ENCODE measurements at places on chromosomes 3 and 15.

GRCh38 chr15:34650177-34650576 is 66.7 kb upstream of the GOLGA8B start:
- peak; percentile 9 for DNase-seq

- DNase-seq, result no peak
Measured at GRCh38 chr3:135239615-135239884, 444.5 kb downstream of the EPHB1 start.

DNA sequence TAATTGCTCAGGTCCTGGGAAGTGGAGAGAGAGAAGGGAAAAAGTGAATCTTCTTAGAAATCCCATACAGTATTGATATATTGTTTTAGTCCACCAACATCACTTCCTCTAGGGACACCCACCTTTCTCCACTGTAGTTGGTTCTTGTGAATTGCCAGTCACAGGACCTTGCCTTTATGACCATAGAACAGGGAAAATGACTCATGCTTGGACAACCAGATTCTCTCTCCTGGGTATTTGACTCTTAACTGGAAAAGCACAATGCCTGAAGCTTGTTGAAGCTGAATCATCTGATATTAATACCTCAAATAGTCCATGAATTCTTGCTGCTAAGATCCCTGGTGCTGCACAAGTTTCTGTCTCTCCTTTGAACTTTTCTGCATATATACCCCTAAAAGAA is 32.5 kb upstream of the DCLK3 start:
- peak; percentile 24 for DNase-seq

DNA sequence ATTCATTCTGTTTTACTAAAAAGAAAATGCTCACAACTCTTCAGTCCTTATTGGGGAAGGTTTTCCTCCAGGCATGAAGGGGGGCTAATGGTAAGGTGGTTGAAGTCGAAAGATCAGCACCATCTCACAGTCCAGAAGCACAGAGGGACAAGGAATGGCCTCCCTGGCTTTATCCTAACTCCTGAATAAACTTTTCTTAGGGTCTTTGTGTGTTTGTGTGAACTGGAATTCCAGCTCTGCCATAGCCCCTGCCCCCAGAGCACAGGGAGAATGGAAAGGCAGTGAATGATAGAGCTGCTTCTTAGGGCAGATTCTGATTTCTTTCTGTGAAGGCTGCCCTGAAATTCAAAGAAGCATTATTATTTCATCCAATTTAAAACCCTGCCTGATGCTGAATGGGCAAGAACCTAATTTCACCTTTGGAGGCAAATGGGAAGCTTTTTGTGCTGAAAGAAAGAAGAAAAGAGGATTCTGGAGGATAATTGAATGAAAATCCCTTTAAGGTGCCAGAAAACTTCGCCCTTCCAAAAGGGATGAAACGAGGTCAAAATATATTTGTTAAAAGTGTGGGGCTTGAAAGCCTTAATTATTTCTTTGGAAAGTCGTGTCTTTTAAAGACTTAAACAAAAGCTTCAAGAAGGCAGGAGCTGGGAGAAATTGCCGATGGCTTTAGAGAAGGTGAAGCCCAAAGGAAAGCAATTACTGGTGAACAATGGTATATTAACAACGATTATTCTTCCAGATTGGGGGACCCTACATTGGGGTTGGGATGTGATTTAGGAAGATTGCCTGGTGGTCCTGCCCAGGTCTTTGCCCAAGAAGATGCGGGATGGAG is 259.9 kb upstream of the RGMA start:
- no peak for DNase-seq

GRCh38 chr3:173342679-173343078 is 54.9 kb upstream of the NLGN1 start:
- no peak for DNase-seq

DNA sequence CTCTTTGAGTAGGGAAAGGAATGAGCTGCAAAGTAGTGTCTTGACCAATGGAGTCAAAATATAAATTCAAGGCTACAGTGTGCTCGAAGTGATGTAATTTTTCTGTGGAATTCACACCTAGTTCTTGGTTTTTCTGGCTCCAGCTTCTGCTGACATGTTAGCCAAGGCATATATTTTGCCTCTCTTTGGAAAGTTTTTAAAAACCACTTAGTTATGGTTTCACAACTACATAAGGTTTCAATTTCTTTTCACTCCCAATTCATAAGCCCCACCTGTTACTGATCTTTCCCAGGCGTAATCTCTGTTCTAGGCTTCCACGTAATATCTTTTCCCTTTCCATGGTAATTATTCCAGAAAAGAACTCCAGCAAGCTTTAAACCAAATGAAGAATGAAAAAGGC is 46.9 kb downstream of the GADL1 start:
- DNase-seq, result peak; percentile 44

DNA sequence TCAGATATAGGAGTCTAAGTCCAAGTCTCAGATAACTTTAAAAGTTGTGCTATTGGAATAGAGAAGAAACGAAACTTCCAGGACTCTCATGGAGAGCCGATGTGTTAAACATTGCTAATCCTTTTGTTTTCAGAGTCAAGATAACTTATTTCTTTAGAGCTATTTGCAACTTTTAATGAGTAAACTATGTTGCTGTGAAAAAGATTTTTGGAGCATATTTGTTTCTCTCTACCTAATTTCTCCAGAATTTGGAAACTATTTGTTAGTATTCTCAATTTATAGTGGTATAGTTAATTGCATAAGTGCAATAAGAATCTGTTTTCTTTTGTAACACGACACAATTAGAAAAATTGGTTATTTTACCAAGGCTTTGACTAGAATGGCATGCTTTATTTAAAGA is 588.9 kb downstream of the NTRK3 start:
- DNase-seq, result no peak

DNA sequence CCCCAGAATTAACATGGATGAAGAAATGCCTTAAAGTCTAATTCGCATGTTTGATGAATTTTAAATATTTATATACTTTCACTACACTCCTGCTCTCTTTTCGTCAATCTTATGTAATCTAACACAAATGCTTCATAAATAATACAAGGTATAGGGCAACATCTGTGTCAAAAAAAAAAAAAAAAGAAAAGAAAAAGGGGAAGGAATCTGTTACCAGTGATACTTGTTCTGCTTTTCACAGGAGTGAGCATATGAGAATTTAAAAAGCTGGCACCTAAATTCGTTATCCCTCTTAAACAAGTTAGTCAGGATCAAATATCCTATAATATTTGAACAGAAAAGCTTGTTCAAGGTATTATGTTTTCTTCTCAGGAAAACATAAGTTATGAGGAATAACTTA is 243.8 kb downstream of the KCNH8 start:
- no peak for DNase-seq

- DNase-seq, result peak; percentile 83
Measured at GRCh38 chr3:47016934-47017435, 37.5 kb downstream of the NBEAL2 start.

DNA sequence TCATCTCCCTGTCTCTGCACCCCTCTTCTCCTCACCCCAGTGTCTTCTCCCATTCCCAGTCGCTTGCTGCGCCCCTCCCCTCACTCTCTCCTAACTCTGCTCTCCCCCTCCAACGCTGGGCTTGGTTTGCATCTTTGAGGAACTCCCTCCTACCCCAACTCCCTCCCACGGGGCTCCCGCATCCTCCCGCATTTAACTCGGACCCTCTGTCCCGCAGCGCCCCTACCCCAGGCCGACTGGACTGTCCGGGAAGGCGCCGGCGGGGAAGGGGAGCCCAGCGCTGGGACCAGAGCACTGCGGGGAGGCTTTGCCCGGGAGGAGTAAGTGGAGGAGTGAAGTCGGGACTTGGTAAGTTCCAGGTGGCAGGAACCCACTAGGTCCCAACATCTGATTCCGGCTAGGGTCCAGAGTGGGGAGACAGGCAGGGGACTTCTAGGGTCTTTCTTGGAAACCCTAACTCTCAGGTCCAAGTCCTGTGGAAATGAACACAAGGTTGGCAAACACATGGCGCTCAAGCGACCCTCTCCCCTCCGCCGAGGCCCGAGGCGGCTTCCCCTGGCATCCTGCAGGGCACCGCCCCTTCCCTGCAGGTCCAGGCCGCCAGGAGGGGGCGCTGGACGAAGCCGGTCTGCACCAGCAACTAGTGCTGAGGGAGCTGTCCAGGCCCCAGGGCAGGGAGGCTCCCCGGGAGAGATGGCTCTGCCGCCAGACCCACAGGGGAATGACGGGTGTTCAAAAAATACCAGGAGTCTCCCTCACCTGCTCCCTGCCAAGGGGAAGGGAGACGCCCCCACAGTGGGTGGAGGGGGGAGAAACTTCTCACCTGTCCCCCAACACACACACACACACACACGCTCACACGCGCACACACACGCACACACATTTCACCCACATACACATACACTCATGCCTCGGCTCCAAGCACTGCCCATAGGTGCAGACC is 53.2 kb downstream of the LHFPL4 start:
- DNase-seq, result peak; percentile 44

- DNase-seq, result no peak
Measured at GRCh38 chr3:154981664-154982063, 98.5 kb upstream of the MME start.

DNA sequence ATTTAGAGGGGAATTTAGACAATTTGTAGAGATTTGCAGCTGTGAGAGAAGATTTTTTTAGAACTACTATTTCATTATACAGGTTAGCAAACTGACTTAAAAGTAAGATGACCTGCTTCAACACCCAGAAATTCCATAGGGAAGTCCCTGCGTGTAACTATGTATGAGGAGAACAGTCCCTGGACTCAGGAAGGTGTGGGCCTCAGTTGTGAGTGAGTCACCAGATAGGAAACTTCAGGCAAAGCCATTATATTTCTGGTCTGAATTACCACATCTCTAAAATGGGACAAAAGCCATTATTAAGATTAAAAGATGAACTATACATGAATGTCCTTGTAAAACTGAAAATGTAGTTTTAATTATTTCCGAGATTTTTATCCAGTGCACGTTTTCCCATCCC is 488.3 kb upstream of the GOLIM4 start:
- DNase-seq, result no peak

- no peak for DNase-seq
Measured at GRCh38 chr15:25600751-25601150, 161.9 kb upstream of the UBE3A start.

DNA sequence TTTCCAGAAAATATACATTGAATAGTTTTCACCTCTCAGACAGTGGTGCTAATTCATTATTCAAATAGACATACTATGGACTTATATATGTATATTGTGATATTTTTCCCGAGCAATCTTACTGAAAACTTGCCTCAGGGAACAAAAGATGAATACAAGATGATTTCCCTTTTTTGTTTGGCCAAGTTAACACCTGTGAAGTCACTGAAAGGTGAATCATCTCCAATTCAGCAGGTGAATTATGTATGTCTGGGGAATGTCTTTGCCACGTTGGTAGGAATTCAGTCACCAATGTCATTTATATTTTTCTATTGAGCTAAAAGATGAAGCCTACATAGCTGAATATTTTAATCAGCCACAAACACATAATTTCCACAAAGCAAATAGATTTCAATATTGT is 88.2 kb downstream of the GPR156 start:
- DNase-seq, result no peak

DNA sequence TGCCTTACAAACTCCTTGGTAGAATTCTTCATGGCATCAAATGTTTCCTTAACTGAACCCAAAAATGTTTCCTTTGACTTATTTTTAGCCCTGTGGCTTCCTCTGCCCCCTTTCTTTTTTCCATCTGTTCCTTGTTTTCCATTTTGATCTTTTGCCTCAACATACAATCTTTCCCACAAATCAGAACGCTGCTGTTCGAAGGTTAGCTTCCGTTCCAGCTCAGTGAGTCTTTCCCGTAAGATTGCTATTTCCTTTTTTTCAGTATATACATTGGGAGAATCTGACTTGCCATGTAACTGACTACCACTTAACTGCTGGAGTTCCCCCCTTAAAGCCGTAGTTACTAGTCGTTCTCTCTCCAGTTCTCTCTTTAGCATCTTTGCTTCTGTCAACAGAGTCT is 41.2 kb downstream of the PIGB start:
- DNase-seq, result peak; percentile 6

GRCh38 chr15:40790718-40791117 is 16.2 kb upstream of the ZFYVE19 start:
- DNase-seq, result no peak

- no peak for DNase-seq
Measured at GRCh38 chr15:59994888-59995557, 9.1 kb upstream of the FOXB1 start.

DNA sequence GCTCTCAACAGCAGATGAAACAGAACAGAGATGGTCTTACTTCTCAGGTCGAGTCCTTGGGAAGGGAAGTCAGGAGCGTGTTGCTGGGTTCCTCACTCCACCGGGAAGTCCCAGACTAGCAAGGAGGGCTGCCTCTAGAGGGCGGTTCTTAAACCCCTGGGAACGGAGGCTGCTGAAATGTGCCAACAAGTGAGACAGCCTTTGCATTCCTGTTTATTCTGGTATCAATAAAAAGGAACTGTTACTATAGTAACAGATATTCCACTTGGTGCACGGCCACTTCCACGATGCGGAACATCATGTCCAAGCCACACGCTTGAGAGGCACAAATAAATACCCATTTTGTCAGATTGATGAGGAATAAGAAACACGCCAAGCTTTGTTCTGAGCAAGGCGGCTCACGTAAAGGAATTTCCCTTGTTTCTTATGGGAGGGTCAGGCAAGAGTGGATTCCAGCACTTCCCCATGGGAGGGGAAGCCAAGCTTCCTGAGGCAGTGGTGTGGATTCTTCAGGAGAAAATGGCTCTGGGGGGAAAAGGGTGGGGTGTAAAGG is at the start of gene FAM107A:
Gene FAM107A (minus strand): TSS at position 123 of the 553 bp plus-strand sequence. CDS start 7,531 bp downstream, outside the sequence.
- peak; percentile 42 for DNase-seq

DNA sequence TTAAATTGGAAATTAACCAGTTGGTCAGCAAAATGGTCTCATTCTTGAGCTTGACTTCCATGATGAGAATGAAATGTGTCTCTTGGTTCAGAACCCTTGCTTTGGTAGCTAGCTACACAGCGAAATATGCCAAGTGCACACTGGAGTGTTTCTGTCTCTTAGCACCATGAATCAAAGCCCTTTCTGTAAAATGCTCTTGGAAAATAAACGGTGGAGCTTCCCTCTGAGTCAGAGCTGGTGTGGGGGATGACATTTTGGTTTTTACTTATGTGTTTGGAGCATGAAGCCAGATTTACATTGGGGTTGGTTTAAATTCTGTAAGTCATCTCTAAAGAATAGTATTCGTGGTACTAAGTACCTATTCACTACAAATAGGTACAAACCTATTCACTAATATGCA is 85.1 kb upstream of the NANOGP8 start:
- DNase-seq, result peak; percentile 59

DNA sequence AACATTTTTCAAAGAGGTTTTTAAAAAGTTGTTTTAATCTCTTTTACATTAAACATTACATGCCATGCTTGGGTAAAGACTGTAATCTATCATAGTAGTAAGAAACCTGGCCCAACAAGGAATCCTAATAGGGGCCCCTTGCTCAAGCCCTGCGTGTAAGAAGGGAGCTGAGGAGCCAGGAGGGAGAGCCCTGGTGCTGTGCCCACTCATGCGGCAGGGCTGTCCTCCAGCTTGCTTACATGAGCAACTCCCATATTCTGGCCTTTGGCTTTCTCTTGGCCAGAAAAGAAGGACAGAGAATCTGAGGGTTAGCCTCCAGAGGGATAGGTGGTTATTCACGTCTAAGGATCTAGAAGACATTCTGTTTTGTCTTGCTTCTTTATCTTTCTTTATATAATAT is 49.8 kb downstream of the KBTBD12 start:
- DNase-seq, result no peak

- DNase-seq, result no peak
Measured at GRCh38 chr3:160784853-160785252, 28.8 kb downstream of the PPM1L start.
